ENCODE measurements at places on chromosomes 11 and 22. TPM values are rescaled to one million over a fixed set of nuclear protein-coding genes. Genes with fewer than 3 reads are reported as not detected.
A peak's percentile ranks its signal among the peaks of the same experiment; 100 is the strongest.

GRCh38 chr11:13861411-13861810 is 101.1 kb upstream of the SPON1 start:
- DNase-seq, result no peak

- no peak for DNase-seq
These were observed 28.0 kb downstream of the USP35 start for GRCh38 chr11:78216571-78217287.

KCNJ5 gene
- not detected for total RNA-seq

DNA sequence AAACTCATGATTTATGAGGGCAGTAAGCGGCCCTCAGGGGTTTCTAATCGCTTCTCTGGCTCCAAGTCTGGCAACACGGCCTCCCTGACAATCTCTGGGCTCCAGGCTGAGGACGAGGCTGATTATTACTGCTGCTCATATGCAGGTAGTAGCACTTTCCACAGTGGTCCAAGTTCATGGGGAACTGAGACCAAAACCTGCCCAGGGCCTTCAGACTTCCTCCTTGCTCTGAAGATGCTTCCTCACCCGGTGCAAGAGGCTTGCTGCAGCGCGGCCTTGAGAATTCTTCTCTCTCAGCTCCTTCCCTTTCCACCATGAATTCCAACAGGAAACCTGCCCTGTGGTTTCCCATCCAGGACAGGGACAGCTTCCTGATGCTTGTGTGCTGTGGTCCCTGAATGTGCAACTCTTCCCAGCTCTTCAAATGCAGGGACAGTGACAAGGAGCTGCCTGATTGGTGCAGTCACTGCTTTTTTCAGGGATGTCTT is 53.9 kb downstream of the GGTLC2 start:
- no peak for DNase-seq

C11orf86 gene
- not detected for total RNA-seq

GRCh38 chr11:87007963-87008362 is 29.8 kb upstream of the TMEM135 start:
- DNase-seq, result no peak

ARHGAP8 gene
- 0.42 TPM for total RNA-seq

GRCh38 chr11:37442576-37442975 is 844.5 kb upstream of the RAG2 start:
- no peak for DNase-seq

DNA sequence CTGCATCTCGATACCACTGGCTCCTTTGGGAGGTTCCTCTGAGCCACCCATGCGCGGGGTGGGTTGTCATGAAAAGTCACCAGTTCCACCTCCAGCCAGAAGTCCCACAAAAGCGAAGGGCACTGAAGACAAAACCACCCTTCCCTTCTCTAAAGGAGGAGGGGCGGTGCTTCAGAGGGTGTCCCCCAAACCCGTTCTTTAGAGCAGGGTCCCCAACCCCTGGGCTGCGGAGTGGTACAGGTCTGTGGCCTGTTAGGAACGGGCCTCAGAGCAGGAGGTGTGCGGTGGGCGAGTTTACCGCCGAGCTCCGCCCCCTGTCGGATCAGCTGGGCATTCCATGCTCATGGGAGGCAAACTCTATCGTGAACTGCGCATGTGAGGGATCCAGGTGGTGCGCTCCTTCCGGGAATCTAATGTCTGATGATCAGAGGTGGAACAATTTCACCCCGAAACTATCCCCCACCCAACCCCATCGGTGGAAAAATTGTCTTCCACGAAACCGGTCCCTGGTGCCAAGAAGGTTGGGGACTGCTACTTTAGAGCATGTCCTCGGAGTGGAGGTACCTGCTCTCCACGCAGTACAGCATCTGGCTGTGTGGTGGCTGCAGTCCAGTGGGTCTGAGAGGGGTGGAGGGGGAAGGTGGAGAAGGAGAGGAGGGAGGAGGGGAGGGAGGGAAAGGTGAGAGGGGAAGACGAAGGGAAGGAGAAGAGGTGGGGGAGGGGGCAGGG is 72.9 kb upstream of the SEPTIN5 start:
- no peak for DNase-seq

DNA sequence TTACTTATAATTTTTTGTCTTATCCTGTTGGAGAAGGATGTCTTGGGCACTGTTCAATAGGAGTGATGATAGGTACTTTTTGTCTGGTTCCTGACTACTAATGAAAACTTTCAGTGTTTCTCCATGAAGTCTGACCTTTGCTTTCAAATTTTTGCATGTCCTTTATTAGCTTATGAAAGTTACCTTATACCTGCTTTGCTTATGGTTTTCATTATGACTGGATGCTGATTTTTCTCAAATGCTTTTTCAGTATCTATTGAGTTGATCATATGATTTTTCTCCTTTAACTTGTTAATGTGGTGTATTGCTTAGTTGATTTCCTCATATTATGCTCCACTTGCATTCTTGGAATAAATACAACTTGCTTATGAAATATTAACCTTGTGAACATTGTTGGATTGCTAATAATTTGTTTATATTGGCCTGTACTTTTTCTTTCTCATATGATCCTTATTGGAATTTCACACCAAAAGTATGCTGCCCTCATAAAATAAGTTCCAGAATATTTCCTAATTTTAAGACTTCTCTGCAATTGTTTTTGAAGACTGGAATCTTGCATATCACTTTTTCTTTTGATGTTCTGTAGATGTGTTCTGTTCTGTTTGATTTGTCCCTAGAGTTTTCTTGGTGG is 85.0 kb upstream of the SC5D start:
- DNase-seq, result no peak

DNA sequence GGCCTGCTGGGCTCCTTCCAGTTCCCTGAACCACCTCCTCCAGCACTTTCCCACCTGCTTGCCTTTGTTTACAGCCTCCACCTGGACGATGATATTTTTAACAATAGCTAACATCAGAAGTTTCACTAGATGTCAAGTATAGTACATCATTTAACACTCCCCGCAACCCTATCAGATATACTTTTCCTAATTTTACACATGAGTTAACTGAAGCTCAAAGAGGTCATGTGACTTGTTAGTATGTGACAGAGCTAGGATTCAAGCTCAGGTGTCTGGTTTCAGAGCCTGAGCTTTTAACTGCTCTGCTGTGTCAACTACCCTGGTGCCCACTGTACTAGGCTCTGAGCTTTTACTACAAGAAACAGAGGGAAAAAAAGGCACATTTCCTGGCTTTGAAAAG is 14.3 kb upstream of the HPX start:
- DNase-seq, result no peak

DNA sequence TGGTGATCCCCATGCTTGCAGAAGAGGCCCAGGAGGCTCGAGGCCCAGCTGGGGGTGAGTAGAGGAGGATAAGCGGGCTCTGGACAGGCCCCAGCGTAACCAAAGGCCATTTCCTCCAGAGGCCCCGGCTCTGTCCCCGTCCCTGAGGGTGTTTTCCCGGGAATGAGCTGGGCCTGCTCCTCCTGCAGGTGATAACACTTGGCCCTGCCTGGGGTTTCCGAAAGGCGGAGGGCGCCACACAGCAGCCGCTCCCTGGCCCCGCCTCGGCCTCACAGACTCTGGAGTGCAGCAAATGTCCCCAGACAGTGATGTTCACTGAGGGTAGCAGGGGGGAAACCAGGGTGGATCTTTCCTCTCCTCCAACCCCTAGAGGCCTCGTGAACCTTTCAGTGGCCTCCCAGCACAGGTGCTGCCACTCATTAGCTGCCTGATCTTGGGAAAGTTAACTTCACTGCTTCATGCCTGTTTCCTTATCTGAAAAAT is 10.5 kb upstream of the MGAT3 start:
- DNase-seq, result no peak

YPEL4 gene
- 1.0 TPM for total RNA-seq

DNA sequence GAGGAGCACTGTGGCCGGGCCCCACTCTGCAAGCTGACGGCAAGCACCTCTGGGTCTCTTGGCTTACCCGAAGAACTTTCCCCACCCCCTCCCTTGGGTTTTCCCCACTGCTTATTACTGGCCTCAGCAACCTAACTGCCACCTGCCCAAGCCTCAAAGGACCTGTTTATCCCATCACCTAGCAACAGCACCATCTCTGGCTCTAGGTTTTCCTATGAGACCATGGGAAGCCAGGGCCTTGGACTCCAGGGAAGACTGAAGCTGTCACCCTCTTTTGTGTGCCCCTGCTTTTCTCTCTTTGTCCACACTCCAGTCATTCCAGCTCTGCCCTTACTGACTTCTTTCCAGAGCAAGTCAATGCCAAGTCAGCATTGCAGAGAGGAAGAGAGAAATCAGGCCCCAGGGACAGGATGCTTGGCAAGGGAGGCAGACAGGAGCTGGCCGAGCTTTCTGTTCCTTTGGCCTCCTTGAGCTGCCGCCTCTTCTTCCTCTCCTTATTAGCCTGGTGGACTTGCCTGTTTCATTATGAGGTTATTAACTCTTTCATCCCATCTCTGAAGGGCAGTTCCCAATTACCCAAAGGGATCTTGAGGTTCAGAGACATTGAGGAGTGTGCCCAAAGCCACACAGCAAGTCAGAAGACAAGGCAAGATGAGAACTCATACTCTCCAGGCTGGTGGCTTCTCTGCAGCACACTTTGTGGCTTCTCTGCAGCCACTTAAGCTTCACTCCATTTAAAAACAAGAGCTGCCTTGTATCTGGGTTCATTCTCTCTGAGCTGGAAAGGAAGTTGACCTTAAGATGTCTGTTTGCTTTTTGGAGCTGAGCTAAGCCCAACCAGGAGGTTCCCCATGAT is at the start of gene SMIM35:
TSS of gene SMIM35 (minus strand) at position 51 of the 856 bp plus-strand sequence. CDS start 206 bp downstream, outside the sequence.
- no peak for DNase-seq

DNA sequence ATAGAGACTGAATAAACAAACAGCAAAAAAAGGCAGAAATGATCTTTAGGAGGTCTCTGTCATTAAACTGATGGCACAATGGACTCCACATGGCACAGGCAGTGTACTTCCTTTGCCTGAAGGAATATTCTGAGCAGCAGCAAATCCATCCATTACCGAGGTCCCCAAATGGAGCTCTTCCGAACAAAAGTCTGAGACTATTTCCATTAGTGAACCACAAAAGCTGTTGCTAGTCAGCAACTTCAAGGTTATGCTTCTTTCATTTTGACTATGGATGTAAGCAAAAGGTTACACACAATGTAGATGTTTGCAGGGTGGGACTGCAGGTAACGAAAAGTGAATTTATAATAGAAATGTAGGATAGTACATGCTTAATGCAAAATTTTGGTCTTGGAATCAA is 14.5 kb downstream of the NARS2 start:
- DNase-seq, result no peak

- no peak for DNase-seq
These were observed 54.6 kb downstream of the PLEKHA7 start for GRCh38 chr11:16959602-16960001.

DNA sequence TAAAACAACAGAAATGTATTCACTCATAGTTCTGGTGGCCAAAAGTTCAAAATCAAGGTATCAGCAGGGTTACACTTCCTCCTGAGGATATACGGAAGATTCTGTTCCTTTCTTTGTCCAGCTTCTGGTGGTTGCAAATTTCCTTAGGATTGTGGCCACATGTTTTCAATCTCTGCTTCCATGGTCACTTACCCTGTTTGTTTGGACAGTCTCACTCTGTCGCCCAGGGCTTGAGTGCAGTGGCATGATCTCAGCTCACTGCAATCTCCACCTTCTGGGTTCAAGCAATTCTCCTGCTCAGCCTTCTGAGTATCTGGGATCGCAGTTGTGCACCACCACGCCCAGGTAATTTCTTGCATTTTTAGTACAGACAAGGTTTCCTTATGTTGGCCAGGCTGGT is 534.3 kb downstream of the KCNA4 start:
- no peak for DNase-seq

- peak; percentile 15 for DNase-seq
These were observed 7.0 kb upstream of the L3MBTL2 start for GRCh38 chr22:41198027-41198580.

- peak; percentile 53 for DNase-seq
These were observed 20.6 kb downstream of the APOBEC3H start for GRCh38 chr22:39117585-39118191.

DNA sequence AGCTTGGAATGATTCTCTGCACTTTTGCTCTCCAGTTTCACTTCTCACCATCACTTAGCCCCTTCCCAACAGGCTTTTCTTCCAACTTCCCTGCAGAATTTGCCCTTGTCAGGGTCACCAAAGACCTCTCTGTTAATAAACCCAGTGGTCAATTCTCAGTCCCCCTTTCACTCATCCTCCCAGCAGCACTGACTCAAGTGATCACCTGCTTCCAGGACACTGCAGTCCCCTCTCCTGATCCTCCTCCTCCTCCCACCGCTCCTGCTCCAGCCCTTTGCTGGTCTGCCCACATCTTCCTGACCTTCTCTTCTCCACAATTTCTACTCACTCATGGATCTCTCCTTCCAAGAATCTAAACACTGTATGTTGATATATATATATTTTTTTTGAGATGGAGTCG is 57.9 kb downstream of the SHISAL1 start:
- no peak for DNase-seq

GRCh38 chr22:29520851-29521250 is 32.7 kb downstream of the THOC5 start:
- DNase-seq, result no peak

TSGA10IP gene
- total RNA-seq, result not detected

DNA sequence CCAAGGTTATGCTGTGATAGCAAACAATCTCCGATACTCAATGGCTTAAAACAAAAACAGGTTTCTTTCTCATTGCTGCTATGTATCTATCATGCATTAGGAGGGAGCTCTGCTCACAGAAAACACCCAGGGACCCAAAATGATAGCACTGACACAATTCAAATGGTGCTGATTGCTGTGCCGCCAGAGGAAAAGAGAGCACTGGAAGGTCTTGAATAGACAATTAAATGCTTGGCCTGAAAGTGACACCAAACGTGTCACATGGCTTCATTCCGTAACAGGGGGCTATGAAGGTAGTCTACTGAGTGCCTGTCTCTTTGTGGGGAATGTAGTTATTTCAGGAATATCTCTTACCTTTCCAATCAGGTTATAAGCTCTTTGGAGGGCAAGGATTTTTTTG is 94.2 kb downstream of the FAR1 start:
- DNase-seq, result no peak

GRCh38 chr11:57406337-57406904 is 16.0 kb upstream of the PRG2 start:
- no peak for DNase-seq

- peak; percentile 63 for DNase-seq
These were observed 1.3 kb upstream of the HDAC10 start for GRCh38 chr22:50252082-50253045.

GRCh38 chr11:87779276-87780067 is 395.8 kb downstream of the RAB38 start:
- DNase-seq, result no peak

- no peak for DNase-seq
These were observed 10.5 kb upstream of the MS4A2 start for GRCh38 chr11:60077981-60078380.

DNA sequence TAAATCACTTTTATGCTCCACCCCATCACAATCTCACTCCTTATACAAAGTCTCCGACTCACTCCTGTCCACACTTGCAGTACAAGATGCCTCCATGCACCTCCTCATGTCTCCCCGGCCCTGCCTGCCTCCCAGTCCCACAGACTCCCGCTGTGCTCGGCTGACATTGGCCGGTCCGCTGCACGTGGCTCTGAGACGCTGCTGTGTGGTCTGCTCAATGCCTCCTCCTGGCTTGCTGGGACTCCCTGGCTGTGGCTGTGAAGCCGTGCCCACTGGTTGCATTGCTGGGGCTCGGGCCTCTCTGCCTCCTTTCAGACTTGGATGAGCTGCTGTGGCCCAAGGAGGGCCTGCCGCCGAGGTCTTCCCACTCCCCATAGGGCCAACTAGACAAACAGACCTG is 224.0 kb upstream of the B3GAT1 start:
- DNase-seq, result no peak

- DNase-seq, result no peak
These were observed 87.7 kb downstream of the CHST1 start for GRCh38 chr11:45577752-45578151.
